ENCODE measurements at places on chromosomes 7 and 10.

GRCh38 chr10:124522933-124523871, 61.6 kb downstream of the LHPP start:
- no peak for DNase-seq

- no peak for DNase-seq
Observed at GRCh38 chr10:98815039-98815885, 368.5 kb upstream of the HPS1 start.

DNA sequence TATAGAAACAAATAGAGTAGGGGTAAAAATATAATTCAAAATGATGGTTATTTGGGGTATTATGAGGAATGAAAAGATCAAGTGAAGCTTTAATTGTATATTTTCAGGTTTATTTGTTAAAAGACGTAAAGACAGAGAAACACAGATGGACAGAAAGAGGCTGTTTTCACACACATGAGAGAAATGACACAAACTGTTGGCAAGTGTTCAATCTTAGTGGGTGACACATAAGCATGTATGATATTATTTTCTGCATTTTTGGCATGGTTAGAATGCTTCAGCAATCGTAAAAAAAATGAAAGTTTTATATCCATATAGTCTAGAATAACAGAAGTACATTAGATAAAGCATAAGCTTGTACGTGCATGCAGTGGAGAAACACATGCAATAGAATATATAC, 464.4 kb upstream of the AKR1E2 start:
- no peak for DNase-seq

DNA sequence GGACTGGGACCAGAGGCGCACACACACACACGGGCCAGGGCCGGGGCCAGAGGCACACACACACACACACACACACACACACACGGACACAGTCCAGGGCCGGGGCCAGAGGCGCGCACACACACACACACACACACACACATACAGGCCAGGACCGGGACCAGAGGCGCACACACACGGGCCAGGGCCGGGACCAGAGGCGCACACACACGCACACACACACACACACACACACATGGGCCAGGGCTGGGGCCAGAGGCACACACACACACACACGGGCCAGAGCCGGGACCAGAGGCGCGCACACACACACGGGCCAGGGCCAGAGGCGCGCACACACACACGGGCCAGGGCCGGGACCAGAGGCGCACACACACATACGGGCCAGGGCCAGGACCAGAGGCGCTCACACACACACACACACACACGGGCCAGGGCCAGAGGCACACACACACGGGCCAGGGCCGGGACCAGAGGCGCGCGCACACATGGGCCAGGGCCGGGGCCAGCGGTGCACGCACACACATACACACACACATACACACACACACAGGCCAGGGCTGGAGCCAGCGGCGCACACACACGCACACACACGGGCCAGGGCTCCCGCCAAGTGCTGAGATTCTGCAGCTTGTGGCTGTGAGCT, 268.8 kb downstream of the ELFN1 start:
- DNase-seq: no peak

- no peak for DNase-seq
Observed at GRCh38 chr7:23275912-23276311, 23.2 kb upstream of the MALSU1 start.

- DNase-seq: no peak
Observed at GRCh38 chr7:17095931-17096330, 202.5 kb upstream of the AHR start.

DNA sequence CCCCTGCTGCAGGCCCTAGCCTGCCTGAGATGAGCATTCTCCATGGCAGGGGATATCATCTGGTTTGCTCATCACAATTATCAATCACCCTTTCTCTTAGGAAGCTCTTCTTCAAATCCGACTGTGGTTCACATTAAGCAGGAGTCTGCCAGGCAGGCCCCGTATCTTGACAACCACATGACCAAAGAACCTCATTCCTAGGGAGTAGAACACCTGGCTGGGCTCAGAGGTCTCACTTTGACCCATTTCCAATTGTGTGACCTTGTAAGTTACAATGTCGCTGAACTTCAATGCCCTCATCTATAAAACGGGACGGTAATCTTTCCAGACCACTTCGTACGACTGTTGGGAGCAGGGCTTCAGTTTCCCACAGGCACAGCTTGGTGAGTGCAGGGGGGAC, 156.4 kb upstream of the PCBD1 start:
- no peak for DNase-seq
